Head of caudate nucleus (tissue), 42 donors: ENCODE measurements at places on chromosomes 5 and 9.

- peak; percentile 76 for DNase-seq
These were observed at the start of gene GPSM1 for GRCh38 chr9:136327304-136327974. Gene GPSM1, plus strand, starts transcription at chr9:136327539. Its CDS starts 157 bp downstream, at chr9:136327696.

GRCh38 chr5:177335701-177336065, 15.8 kb downstream of the LMAN2 start:
- no peak for DNase-seq

DNA sequence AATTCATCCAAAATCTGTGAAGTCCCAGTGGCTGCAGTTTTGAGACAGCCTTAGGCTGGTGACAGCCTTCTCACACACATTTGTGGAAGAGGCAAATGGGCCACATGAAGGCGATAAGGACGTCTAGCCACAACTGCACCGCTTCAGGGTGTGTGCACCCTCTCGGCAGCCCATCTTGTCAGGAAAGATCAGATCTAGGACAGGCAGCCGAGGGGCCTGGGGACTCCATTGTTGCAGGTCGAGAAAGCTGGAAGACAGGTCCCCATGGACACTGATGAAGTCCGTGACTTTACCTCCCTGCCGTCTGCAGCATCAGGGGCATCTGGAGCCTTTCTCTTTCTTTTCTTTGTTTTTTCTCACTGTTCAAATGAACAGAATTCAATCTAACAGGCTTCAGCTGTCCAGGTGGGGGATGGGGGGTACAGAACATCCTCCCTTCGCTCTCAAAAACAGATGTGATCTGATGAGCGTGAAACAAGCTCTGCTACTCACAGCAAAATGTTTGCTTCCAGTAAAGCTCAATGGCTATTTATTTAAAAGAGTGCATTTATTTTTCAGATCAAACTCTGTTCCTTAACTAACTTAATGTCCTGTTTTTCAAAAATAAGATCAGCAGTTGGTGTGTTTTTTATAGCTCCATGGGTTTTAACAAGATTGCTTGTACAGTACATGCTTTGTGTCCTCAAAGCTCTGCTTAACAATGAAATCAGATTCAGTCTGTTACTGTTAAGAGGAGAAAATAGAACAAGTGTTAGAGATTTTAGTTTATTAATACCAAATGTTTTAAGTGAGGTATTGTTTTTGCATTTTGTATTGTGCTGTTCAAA, 111.8 kb upstream of the OTULINL start:
- DNase-seq: no peak

DNA sequence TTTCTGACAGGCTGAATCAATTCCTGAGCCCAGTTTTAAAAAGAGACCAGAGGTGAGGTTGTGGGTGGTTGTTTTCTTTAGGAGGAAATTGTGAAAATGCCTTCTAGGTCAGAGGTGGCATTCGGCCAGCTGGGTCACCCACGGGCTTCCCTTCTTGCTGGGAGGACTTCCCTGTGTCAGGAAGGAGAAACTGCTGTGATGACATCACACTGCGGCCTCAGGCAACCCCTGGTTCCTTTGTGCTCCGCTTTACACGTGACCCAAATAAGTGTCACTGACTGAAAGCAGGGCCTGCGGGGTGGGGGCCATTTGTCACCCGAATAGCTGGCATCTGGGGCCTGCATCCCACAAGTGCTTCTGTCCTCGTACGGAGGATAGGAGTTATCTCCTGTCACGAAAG, 39.7 kb downstream of the FABP6 start:
- DNase-seq: peak; percentile 51

GRCh38 chr5:130923543-130924124, 241.4 kb downstream of the HINT1 start:
- DNase-seq: no peak

DNA sequence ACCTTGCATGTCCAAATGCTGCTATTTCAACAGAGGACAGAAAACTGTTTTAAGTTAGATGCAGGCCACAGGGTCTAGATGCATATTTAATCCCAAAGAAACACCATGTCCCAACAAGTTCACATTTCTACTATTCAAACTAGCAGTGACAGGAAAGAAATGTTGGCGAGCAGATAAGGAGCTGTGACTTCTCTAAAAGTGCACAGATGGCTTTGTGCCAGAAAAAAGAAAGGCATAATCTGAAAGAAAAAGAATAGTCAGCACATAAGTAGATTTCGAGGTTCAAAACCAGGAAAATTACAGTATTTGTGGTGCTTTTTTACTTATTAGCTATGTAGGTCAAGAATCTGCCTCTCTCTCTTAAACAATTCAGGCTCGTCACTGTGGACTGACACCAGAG, 178.3 kb downstream of the DNAH5 start:
- DNase-seq: no peak

GRCh38 chr9:92680166-92681119, 10.5 kb upstream of the IPPK start:
- no peak for DNase-seq

DNA sequence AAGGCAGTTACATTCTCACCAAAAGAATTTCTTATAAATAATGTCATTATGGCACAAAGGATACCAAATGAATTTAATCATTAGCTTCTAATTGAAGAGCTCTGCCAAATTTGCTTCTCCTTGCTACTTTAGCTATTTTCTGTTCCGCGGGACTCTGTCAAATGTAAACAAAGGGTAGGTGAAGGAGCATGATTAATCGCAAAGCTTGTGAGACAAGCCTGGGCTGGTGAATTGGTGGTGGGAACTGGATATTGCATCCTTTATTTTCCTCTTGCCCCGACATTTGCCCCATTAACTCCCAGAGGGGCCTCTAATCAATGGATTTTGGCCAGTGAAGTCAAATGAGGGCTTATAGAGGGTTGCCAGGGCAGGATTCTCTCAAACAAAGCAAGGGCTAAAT, 234.2 kb upstream of the RFX3 start:
- no peak for DNase-seq

DNA sequence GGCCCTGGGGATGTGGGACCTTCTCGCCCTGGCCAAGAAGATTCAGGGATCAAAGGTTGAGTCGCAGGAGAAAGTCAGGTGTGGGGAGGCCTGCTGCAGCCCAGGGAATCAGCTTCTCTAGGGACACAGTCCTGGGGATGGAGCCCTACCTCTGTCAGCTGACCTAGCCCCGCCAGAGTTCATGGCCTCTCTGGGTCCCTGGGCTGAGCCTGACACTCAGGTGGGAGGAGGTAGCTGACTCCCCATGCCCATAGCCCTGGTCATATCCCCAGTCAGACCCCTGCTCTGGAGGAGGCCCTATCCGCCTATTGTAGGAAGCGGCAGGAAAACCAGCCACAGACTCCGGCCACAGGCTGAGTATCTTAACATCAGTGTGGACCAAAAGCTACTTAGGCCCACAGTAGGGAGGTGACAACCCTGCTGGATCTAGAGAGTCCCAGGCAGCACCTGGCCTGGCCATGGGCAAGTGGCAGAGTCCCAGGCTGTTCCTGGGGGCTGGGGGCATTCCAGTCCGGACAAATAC, 15.0 kb upstream of the MRNIP start:
- no peak for DNase-seq

GRCh38 chr5:131302506-131302905, 38.7 kb downstream of the CDC42SE2 start:
- DNase-seq: no peak

GRCh38 chr9:108477529-108478006, 378.2 kb downstream of the ACTL7B start:
- no peak for DNase-seq

DNA sequence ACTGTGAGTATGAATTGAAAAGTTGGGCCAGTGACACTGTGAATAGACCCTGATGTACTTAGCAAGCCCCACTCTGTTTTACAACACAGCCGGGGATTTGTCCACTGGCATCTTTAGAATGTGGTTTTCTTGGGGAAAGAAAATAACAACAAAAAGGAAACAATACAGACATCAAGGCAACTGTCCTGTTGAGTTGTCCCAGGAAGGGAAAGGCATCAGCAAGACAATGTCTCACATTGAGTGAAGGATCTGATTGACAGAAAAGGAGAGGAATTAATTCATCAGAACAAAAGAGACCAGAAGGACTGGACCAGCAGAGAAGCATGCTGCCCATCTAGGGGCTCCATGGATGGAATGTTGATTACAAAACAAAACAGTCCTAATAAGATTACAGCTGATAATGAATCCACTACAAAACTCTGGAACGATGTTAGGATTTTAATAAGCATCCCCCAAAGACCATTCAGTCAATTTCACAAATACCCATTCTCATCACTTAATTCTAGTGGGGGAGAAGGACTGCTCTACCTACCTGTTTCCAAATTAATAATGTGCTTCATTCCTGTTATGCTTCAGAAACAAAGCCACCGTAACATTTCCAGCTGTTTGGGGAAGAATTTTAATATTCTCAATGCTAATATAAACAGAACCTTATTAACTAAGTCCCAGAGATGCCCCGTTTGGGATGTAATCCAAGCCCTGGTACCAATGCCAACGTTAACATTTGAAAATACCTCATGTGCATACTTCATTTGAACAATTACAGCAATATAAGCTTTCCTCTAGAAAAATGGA, 298.0 kb downstream of the SPOCK1 start:
- no peak for DNase-seq

DNA sequence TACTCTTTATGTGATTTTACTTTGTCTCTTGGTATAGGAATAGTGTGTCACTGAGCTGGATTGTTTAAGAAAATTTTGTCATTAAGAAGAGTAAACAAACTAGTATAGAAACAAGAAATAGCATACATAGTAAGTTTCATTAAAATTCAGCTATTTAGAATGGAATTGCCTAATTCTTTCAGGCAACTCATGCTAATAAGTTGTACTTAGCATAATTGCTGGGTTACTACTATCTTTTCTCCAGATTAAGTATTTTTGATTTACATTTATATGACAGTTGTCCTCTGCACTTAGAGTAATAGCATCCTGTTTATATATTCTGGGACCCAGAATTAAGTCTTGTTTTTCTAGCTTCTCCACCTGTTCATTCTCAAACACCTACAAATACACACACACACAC, 85.9 kb downstream of the PAM start:
- no peak for DNase-seq

- DNase-seq: peak; percentile 71
These were observed 25.0 kb upstream of the TDRD7 start for GRCh38 chr9:97386733-97387503.

GRCh38 chr5:50751064-50751657, 84.7 kb downstream of the PARP8 start:
- DNase-seq: no peak

DNA sequence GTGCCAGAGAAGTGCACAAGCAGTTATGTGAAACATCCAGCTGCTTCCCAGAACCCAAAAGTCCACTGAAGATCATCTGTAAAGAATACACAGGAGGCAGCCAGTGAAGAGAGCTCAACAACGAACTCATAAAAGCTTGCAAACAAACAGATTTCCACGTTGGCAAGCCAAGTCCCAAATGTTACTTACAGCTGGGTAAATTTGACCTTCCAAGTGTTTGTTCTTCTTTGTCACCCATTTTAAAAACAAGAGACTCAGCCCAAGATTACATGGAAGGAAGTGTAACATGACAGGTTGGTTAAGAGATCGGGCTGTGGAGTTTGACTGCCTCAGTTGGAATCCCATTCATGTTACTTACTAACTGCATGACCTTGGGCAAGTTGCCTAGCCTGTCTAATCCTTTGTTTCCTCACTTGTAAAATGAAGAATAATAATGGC, 174.9 kb upstream of the PAPPA start:
- no peak for DNase-seq

DNA sequence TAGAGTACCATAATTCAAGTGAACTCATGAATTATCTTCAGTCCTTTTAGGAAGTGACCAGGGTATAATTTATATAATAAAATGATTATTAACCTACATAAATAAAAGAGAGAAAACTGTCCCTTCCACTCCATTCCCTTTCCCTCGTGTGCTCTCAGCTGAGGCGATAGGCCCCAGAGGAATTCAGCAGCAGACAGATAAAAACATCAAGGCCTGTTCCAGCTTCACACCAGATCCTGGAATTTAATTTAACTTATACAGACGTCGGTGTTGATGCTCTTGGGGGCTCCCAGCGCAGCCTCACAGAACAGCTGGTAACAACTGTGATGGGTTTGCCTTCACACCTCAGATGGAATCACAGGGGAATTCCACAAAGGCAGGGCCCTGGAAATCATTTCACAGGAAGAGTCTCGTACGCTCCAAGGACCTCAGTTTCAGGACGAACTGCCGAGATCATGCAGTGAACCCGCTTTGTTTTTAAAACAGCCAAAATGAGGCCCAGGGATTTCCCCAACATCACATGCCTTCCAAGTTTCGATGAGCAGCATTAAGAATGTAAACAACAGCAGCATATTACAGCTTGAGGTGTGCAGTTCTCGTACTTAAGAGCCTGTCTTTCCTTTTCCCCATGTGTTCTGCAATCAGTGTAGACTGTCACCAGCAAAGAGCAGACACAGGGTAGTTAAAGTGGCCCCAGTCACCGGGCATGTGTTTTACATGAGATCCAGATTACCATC, 73.6 kb upstream of the ALDH1B1 start:
- DNase-seq: no peak

GRCh38 chr9:122370869-122371755, at the start of gene PTGS1:
Gene PTGS1, plus strand, starts transcription at chr9:122371024. Its CDS starts 61 bp downstream, at chr9:122371085.
- DNase-seq: no peak

GRCh38 chr9:136578626-136578914, 32.7 kb upstream of the NOTCH1 start:
- DNase-seq: no peak

- DNase-seq: no peak
These were observed 630.3 kb downstream of the ISL1 start for GRCh38 chr5:52013523-52013922.

- DNase-seq: no peak
These were observed 98.3 kb downstream of the NFIB start for GRCh38 chr9:14215614-14216013.

- DNase-seq: no peak
These were observed 42.7 kb upstream of the MVB12B start for GRCh38 chr9:126283799-126284465.

GRCh38 chr5:39717176-39717897, 292.6 kb upstream of the DAB2 start:
- no peak for DNase-seq

DNA sequence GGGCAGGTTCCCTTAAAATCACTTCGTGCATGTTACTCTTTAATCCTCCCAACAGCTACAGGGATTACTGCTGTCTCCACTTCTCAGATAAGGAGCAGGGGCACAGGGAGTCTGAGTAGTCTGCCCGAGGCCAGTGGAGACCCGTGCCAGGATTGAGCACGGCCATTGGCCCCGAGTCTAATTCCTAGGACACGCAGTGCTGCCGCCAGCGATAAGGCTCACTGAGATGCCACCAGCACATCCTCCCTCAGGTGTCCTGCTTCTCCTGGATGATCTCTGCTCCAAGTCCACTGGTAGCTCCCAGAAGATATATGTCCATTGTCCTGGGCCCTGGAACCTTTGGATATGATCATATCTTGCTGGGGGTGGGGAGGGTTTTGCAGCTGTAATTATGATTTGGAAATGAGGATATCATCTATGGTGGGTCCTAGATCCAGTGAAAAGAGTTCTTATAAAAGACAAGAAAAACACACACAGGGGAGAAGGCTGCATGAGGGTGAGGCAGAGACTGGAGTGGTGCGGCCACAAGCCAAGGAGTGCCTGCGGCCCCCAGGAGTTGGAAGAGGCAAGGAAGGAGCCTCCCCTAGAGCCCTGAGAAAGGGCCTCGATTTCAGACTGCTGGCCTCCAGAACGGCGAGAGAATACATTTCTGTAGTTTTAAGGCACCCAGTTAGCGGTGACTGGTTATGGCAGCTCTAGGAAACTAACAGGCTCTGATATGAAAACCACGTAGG, 19.4 kb upstream of the MED10 start:
- DNase-seq: no peak

- DNase-seq: peak; percentile 58
These were observed 74.3 kb downstream of the DCP2 start for GRCh38 chr5:113050721-113051382.

GRCh38 chr5:168317521-168318147, 26.2 kb downstream of the WWC1 start:
- DNase-seq: no peak

GRCh38 chr9:23532282-23532681, 293.8 kb downstream of the ELAVL2 start:
- DNase-seq: no peak
